ENCODE measurements at places on chromosomes 3 and 15.

DNA sequence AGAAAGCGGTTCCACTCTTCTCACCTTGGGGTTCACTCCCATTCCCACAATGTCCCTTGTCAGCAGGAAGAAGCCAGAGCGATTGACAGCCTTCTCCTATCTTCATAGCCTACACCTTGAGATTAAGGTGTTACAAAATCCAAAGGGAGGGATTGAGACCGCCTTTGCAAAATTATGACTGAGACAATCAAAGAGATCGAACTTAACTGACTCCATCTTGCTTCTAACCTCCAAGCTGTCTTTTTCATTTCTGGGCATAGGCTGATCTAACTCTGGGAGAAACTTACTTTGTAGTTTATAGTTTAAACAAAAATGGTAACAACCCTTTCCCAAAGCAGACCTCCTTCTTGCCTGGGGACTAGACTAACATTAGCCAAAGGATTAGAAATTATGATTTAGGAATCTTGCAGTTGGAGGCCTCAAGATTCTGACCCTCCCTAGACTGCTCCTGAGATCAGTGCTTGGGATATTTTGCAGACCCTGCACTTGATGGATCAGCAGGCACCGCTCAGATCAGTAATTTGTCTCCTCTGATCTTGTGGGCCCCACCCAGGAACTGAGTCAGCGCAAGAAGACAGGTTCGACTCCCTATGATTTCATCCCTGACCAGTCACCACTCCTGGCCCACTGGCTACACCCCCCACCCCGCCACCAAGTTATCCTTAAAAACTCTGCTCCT lies 40.0 kb downstream of the PAQR5 start:
- no peak for DNase-seq

GRCh38 chr3:87320756-87321626 lies 44.6 kb upstream of the POU1F1 start:
- no peak for DNase-seq

DNA sequence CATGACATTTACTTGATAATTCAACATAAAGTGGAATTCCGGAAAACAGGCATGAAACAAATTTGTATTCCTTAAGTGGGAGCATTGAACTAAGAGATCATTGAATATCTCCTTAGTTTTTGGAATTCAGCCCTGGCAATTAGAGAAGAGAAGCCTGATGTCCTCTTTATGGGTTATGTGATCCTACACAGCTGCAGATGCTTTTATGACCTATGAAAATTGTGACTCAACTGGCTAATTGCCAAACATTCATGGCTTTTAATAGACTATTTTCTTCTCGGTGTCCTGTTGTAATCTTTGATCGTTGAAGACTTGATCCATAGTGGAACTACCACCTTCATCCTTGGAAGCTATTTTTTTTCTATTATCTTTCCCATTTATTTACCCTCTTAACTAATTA lies 46.1 kb downstream of the AGBL1 start:
- no peak for DNase-seq

DNA sequence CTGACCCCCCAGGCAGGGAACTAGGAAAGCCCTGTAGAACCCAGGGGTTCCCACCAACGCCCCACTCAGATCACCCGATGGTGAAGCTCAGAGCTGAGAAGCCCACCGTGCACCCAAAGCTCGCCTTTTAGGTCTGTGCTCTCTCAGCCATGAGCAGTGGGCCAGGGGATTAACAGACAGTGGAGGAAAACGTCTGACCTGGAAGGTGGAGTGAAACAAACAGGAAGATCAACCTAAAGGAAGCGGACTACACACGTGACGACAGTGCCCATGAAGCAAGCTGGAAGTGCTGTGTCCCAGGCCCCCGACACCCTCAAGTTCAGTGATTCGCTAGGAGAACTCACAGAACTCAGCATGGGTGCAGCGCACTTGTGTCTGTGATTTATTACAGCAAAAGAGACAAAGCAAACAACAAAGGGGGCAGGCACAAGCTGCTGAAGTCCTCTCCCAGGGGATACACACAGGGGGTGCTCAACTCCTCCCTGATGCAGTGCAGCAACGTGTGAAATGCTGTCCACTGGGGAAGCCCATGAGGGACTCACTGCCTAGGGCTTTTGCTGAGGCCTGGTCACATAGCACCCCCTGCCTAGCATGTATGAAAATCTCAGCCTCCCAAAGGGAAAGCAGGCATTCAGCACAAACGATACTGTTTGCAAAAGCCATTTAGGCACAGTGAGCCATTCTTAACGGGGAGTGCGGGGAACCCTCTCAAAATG lies 43.5 kb downstream of the CFAP92 start:
- DNase-seq = peak; percentile 35

- DNase-seq = peak; percentile 5
These were observed 716 bp downstream of the CPEB1 start for GRCh38 chr15:82646250-82647044.

GRCh38 chr3:73521734-73522336 lies 102.9 kb downstream of the PDZRN3 start:
- DNase-seq = no peak

DNA sequence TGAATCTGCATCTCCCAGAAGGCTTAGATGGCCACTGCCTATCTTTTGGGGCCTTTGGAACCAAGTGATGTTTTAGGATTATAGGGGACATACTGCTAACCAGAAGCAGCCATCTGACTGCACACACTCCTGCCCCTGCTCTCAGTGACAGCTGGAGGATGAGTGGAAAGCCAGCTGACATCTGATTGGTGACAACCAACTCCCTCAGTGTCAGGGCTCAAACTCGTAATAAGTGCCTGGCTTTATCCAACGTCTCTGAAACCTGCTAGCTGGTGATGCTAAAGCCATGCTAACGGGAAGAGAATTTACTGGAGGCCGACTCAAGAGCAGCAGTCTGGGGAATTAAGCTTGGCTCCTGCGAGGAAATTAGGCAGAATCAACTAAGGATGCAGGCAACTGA lies 35.1 kb downstream of the KY start:
- no peak for DNase-seq

- no peak for DNase-seq
These were observed 88.1 kb downstream of the MAGI1 start for GRCh38 chr3:65950340-65951326.

DNA sequence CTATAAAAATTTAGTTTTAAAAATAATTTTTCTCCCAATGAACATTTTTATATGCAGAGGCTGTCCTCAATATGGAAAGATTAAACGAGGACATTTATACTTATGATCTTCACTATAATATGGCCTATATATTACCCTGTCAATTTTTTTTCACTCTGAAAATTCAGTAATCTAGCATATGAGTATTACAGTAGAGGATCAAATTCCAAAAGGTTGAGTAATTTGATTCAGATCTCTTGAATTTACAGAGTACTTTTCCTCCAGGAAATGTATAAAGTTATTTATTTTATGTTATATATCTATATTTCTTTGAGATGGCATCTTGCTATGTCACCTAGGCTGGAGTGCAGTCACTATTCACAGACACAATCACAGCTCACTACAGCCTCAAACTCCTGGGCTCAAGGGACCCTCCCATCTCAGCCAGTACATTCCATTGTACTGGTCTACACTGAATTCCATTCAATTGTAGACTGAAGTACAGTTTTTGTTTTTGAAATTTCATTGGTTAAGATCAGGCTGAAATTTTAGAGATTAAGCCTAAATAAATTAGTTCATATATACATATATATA lies 16.3 kb upstream of the TRPM7 start:
- no peak for DNase-seq

DNA sequence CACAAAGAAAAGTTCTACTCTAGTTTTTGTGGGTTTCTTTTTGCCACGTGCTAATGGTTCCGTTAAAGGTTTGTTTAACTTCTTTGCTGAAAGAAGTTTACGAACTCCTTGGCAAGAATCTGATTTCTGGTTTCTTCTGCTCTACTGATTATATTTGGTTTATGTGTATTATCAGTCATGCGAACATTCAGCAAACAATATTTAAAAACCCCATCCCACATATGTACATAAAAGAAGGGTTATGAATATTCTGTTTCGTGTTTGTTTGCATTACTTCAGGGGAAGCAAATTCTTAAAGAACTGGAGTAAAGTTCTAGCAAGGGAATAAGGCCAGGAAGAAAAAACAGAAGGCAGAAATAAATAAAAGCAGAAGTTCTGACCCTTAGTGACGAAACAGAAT lies 9.8 kb downstream of the LARS2 start:
- DNase-seq = no peak

DNA sequence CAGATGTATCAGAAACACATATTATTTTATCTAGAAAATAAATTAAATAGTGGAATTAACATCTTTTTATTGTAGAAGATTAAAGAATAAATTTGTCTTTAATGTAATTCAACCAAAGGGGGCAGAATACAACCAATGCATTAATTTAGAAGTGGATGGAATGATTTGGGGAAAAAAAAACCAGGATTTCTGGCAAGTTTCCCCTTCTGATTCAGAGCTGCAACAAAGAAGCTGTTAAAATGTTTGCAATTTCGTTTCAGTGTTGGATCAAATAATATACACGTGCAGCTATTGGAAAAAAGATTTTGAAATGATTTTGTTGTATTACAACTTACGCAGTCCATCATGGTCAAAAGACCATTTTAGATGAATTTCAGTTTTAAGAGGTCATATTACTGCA lies 71.6 kb upstream of the ZNF280D start:
- no peak for DNase-seq

DNA sequence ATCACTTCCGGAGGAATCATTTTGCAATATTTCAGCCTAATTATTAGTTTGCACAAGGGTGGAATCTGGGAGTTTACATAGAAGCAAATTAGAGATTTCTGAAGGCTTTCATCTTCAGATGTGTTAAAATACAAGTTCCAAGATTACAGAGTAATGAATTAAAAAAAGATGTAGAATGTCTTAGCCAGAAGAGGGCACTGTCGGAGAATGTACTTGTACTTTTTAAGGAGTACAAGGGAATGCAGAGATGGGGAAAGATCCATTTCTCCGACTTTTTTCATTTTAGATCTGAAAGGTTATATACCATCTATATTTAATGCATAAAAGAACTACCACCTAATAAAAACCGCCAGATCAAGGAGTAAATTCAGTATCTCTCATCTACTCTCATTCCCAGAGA lies 43.1 kb upstream of the WDR5B start:
- DNase-seq = no peak

GRCh38 chr15:28049581-28049980 lies 49.5 kb downstream of the OCA2 start:
- no peak for DNase-seq

- peak; percentile 53 for DNase-seq
These were observed 6.8 kb upstream of the TRIM69 start for GRCh38 chr15:44729408-44730127.

GRCh38 chr15:57697588-57697987 lies 8.9 kb upstream of the POLR2M start:
- DNase-seq = no peak

DNA sequence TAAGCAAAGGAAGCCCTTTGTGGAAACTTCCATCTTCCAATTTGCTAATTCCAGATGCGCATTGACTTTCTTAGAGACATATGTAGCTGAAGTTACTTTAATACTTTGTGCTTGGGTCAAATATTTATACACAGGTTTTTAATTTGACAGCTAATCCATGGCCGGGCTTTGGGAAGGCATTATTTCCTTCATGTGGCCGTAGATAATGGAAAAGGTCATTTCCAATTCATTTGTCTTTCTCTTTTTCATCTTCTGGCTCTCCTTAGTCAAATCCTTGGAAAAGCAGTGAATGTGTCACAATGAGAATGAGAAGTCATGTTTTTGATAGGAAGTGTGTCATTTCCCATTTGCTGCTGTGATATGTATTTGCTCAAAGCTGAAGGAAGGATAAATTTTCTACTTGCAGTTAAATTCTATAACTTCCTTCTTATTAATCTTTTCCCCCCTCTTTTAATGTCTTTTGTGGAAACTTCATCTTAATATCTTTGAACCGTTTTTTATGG lies 323.3 kb downstream of the CLSTN2 start:
- DNase-seq = no peak

DNA sequence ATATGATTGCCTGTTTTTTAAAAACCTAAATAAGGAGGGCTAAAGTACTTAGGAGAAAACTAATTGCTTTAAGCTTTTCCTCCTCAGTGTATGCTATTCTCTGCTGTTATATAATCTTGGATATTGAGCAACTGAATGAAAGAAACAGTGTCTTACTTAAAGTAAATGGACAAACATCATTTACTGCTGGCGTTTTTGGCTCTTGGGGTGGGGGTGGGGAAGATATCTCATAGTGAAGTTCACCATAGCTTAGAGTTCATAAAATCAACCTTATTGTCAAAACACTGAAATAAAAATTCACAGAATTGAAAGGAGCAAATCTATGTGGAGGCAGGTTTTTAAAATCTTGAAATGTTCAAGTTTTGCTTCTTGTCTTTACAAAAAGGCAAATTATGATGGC lies 256.4 kb upstream of the SOX2 start:
- no peak for DNase-seq

- DNase-seq = peak; percentile 53
These were observed 40.8 kb downstream of the EOMES start for GRCh38 chr3:27681249-27681748.

DNA sequence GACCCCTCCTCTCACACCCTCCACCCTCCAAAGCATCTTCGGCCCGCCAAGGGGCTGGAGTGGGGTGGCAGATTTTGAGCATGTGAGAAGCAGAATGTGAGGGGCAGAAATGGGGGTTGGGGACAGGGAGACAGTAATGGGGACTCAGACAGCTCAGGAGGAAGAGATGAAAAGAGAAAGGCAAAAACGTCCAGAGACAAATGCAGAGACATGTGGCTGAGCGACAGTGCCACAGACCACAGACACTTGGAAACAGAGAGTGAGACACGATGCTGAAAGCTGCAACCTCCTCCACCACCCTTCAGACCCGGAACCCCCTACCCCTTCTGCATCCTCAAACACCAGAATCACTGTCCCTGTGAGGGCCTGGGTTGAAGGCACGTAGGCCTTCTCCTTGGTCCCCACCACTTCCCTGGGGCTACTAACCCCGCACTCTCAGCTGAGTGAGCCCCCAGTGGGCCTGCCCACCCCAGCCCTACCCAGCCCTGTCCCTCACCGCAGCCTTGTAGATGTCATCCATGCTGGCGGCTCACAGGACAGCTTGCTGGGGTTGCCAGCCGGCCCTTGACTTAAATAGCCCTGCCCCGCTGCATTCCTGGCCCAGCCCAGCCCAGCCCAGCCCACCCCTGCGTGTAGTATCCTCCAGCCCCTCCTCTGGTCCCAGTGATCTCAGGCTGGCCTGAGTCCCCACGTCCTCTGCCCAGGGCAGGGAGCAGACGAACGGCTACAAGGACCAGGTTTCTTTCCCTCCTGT lies at the start of gene TNNC1:
TNNC1 (minus strand) TSS at position 546 of the 754 bp plus-strand sequence; CDS start at position 520, 26 bp downstream.
- no peak for DNase-seq

DNA sequence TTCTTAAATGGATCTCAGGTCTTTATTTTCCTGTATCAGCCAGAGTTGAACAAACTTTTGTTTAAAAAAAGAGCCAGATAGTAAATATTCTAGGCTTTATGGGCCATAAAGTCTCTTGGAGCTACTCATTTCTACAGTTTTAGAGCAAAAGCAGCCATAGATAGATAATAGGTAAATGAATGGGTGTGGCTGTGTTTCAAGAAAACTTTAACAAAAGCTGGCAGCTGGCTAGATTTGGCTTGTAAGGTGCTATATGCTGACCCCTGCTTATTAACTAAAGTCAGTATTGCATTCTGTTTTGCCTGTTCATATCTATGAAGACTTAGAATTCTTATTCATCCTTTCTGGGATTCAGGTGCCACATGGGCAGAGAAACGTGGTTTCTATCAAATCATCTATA lies 29.0 kb downstream of the MFN1 start:
- DNase-seq = no peak

- DNase-seq = no peak
These were observed 684.1 kb downstream of the NTRK3 start for GRCh38 chr15:87572381-87572910.
